ENCODE measurements at places on chromosomes 16 and 17.

GRCh38 chr17:81488276-81488860, 24.2 kb downstream of the ACTG1 start:
- no peak for DNase-seq

DNA sequence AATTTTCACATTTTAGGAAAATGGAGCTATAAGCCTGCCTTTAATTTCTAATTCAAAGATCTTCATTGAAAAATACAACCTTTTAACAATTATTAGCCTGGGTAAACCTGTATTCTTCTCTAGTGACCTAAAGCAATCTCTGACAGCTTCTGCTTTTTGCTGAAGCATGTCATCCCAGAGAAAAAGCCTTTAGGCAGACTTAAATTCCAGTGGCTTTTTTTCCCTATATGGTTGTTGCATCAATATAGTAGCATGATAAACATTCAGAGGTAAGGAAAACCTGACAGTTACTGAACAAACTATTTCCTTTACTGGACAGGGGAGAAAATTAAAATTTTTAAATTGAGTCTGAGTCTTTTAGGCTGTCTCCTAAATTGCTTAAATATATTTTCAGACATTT, 7.8 kb upstream of the EVI2A start:
- DNase-seq = no peak

DNA sequence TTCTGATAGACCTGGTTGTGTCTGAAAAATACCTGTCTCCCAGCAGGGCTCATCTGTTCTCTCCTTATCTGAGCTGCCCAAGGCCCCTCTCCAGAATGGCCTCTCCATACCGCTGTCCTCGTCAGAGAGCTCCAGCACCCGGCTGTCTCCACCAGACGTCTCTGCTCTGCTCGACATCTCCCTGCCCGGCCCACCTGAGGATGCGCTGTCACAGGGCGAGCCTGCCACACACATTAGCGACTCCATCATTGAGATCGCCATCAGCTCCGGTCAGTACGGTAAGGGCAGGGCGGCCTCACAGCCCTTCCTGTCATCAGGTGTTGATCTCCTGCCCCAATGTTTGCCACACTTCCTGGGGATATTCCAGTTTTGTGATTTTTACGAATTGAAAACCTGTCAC, 10.2 kb upstream of the JPT2 start:
- no peak for DNase-seq

DNA sequence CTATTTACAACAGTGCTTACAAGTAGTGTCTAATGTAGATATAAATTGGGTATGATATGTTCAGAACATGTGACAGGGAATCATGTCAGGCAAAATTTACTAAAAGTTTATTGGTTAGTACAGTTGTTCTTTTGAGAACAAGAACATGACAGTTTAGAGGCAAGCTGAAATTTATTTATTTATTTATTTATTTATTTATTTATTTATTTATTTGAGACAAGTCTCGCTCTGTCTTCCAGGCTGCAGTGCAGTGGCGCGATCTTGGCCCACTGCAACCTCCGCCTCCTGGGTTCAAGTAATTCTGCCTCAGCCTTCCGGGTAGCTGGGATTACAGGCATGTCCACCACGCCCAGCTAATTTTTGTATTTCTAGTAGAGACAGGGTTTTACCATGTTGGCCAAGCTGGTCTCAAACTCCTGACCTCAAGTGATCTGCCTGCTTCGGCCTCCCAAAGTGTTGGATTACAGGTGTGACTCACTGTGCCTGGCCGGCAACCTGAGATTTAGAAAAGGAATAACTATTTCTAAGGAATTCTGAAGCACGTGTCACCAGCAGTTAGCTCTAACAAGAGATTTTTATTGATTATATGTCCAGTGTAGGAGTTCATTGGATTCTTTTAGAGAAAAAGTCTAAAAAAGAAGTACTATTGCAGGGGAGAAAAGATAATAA, 24.9 kb downstream of the MRTFB start:
- no peak for DNase-seq

DNA sequence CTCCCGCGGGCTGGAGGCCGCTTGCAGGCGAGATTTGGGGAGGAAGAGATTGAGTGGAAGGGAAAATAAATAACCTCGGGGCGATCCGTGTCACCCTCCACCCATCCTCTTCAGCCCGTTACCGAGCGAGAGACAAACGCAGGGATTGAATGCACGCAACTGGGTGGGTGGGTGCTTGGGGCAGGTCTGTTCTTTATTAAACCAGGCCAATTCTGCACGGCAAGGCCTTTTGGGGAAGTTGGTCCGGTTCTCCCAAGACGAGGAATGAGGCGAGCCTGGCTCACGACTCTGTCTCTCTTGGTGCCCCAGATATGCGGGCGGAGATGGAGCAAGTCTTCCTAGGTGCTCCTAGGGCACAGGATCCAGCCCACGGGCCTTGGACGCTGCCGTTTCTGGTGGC, 396 bp upstream of the HOXB7 start:
- DNase-seq = no peak

DNA sequence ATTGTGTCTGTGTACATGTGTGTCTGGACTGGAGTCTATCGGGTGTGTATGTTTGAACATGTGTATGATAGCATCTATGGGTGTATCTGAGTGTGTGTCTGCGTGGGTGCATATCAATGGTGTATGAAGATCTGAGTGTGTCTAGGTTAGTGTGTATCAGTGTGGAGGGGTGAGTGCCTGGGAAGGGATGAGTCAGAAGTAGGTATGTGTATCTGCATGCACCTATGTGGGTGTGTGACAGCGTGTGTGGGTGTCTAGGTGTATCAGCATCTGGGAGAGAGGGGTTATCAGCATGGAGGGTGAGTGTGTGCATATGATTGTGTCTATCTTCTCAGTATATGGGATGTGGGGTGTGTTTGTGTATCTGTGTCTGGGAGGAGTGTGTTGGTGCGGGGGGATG, 58.2 kb upstream of the LHX1 start:
- no peak for DNase-seq

GRCh38 chr17:31433091-31433790, 41.8 kb downstream of the RAB11FIP4 start:
- no peak for DNase-seq

DNA sequence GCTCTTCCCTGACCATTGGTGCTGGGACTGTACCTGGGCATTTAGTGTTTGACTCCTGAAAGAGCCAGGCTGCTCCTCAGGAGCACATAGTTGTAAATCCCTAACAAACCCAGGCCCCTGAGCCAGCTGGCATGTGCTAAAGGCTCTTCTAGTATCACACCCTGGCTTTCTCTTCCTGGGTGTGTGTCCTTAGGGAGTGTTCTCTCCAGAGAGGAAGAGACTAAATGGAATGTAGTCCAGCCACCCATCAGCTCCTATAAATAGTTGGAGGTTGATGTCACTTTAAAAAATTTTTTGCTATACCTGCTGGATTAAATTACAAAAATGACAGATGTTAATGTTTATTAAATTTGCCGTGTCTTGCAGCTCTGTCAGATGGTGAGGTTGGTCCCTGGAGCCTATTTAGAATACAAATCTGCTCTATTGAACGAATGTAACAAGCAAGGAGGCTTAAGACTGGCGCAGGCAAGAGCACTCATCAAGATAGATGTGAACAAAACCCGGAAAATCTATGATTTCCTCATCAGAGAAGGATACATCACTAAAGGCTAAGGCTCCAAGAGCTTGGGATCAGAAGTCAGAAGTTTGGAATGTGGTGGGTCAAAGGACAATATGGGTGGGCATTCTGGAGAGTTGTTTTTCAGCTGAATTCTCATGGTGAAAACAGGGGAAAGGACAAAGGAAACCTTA, 13.1 kb upstream of the DUSP14 start:
- DNase-seq = peak; percentile 14

- DNase-seq = peak; percentile 89
Measured at GRCh38 chr16:17266608-17267313, 204.0 kb downstream of the XYLT1 start.

- DNase-seq = no peak
Measured at GRCh38 chr16:57027067-57027466, 37.7 kb downstream of the NLRC5 start.

GRCh38 chr17:73118139-73118538, 25.7 kb upstream of the SLC39A11 start:
- DNase-seq = no peak

- DNase-seq = peak; percentile 66
Measured at GRCh38 chr17:82528484-82529265, 9.1 kb downstream of the FOXK2 start.

All from transverse colon (tissue), 4 donors.